ENCODE measurements at places on chromosomes 11 and 22. TPM values are rescaled to one million over a fixed set of nuclear protein-coding genes. Genes with fewer than 3 reads are reported as not detected.

RCOR2 gene
- 20.3 TPM for total RNA-seq

IL10RA gene
- 0.12 TPM for total RNA-seq

C22orf31 gene
- not detected for total RNA-seq

TRIM51 gene
- not detected for total RNA-seq

TNNI2 gene
- not detected for total RNA-seq

NUCB2 gene
- total RNA-seq: 72.4 TPM

FDX1 gene
- 7.1 TPM for total RNA-seq

LDLRAD3 gene
- 14.9 TPM for total RNA-seq

SLC22A9 gene
- total RNA-seq: not detected

PLEKHB1 gene
- total RNA-seq: 4.5 TPM

LRRC75B gene
- total RNA-seq: 6.2 TPM

NXPE1 gene
- total RNA-seq: not detected

MS4A15 gene
- not detected for total RNA-seq

CCDC34 gene
- 11.7 TPM for total RNA-seq

MFRP gene
- not detected for total RNA-seq

KDELR3 gene
- total RNA-seq: 72.6 TPM

XKR3 gene
- not detected for total RNA-seq

MYEOV gene
- total RNA-seq: not detected

NPAS4 gene
- total RNA-seq: 0.50 TPM

FAT3 gene
- 41.0 TPM for total RNA-seq

FAM118A gene
- total RNA-seq: 18.3 TPM

MAP6 gene
- total RNA-seq: 3.9 TPM

MRGPRX4 gene
- total RNA-seq: not detected

APOBEC3B gene
- total RNA-seq: 4.0 TPM

DNAJB7 gene
- total RNA-seq: not detected

HINFP gene
- 27.8 TPM for total RNA-seq

CASP1 gene
- 1.6 TPM for total RNA-seq

USP2 gene
- total RNA-seq: 6.5 TPM

LGR4 gene
- 50.0 TPM for total RNA-seq

ACTN3 gene
- total RNA-seq: not detected

SLC22A25 gene
- not detected for total RNA-seq

VPREB1 gene
- not detected for total RNA-seq

APLNR gene
- 0.07 TPM for total RNA-seq

SC5D gene
- total RNA-seq: 68.3 TPM

TLCD5 gene
- 9.3 TPM for total RNA-seq

Measured in astrocyte (in vitro differentiated cells and primary cell).